ENCODE measurements at places on chromosomes 7 and 10. TPM values are rescaled to one million over a fixed set of nuclear protein-coding genes. Genes with fewer than 3 reads are reported as not detected.

DNA sequence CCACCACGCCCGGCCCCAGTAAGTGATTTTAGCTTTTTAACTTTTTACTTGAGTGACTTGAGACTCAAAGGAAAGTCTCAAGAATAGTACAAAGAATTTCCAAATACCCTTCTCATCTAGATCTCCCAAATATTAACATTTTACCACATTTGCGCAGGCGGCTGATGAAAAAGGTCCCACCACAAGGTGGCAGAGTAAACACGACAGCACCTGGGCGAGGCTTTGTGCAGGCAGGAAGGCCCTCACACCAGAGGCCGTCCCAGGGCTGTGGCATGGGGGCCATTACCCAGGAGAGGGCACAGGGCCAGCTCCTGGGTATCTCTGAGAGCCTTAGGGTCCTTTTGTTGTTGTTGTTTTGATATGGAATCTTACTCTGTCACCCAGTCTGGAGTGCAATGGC, 50.0 kb upstream of the WIPI2 start:
- DNase-seq, result no peak

DNA sequence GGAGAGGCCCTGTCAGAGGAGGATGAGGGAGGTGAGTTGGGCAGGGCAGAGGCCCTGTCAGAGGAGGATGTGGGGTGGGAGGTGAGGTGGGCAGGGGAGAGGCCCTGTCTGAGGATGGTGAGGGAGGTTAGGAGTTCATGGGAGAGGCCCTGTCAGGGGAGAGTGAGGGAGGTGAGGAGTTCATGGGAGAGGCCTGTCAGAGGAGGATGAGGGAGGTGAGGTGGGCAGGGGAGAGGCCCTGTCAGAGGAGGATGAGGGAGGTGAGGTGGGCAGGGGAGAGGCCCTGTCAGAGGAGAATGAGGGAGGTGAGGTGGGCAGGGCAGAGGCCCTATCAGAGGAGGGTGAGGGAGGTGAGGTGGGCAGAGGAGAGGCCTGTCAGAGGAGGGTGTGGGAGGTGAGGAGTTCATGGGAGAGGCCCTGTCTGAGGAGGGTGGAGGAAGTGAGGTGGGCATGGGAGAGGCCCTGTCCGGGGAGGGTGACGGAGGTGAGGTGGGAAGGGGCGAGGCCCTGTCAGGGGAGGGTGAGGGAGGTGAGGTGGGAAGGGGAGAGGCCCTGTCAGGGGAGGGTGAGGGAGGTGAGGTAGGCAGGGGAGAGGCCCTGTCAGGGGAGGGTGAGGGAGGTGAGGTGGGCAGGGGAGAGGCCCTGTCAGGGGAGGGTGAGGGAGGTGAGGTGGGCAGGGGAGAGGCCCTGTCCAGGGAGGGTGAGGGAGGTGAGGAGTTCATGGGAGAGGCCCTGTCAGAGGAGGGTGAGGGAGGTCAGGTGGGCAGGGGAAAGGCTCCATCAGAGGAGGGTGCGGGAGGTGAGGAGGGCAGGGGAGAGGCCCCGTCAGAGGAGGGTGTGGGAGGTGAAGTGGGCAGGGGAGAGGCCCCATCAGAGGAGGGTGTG, 73.7 kb downstream of the INPP5A start:
- no peak for DNase-seq

DNA sequence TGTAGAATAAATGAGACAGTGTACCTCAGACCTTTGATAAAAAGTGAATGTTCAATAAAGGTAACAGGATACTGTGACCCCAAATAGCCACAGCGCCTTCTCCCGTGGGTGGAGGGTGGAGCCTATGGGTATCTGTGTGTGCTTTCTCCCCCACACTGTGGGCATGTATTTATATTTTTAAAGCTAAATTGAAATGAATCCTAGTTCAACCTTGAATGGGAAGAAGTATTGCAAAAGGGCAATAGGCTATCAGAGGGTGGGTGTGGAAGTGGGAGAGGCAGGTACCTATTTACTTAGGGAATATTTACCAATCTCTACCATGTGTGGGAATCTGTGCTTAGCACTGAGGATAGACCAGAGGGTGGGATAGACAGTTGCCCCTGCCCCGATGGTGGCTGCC, 68.9 kb downstream of the PFKFB3 start:
- DNase-seq, result no peak

GRCh38 chr7:24826662-24827020, 69.4 kb upstream of the GSDME start:
- DNase-seq, result no peak

Gene PRF1
- 0.40 TPM for polyA plus RNA-seq

Gene DNAJC30
- polyA plus RNA-seq, result 11.8 TPM

Gene CTAGE4
- 3.1 TPM for polyA plus RNA-seq

All from renal pelvis (tissue), 12 donors.